ENCODE measurements at places on chromosomes 12 and 14. TPM values are rescaled to one million over a fixed set of nuclear protein-coding genes. Genes with fewer than 3 reads are reported as not detected.

PPFIA2 gene
- total RNA-seq, result not detected

BEGAIN gene
- total RNA-seq, result 1.3 TPM

TBX5 gene
- not detected for total RNA-seq

FANCM gene
- 16.9 TPM for total RNA-seq

ITGB7 gene
- total RNA-seq, result 439 TPM

WNT5B gene
- not detected for total RNA-seq

FAM181A gene
- total RNA-seq, result not detected

AQP6 gene
- total RNA-seq, result not detected

FOXG1 gene
- total RNA-seq, result not detected

LRP1-AS gene
- not detected for total RNA-seq

DNA sequence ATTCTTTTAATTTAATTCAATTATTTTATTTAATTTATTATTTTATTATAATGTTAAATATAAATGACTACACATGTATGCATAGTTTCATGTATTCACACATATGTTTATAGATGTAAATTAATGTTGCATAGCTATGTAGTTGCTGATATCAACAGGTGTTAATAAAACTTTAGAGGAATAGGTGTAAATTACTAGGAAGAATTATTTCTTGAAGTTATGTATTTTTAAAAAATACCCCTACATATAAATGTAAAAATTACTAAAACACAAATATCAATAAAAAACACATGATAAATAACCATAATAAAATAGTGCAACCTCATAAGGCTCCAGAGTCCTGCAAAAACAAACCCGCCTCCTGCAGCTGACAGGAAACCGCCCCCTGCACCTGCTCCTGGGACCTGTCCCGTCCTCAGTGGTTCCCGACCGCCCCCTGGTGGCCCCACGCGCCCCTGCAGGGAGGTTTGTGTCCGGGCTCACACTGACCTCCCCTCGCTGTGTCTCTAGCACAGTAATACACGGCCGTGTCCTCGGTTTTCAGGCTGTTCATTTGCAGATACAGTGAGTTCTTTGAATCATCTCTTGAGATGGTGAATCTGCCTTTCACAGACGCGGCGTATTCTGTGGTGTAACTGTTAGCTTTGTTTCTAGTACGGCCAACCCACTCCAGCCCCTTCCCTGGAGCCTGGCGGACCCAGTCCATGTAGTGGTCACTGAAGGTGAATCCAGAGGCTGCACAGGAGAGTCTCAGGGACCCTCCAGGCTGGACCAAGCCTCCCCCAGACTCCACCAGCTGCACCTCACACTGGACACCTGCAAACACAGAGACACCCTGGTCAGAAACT is 1264.0 kb downstream of the TMEM121 start:
- DNase-seq, result peak; percentile 76
- H3K27ac ChIP-seq, result no peak overlapping the region
- no peak overlapping the region for H3K4me3 ChIP-seq

- H3K4me3 ChIP-seq, result no peak overlapping the region
- H3K4me1 ChIP-seq, result peaks cover 72% of the 10 kb centered on the region
- no peaks in the 10 kb centered on the region for H3K27me3 ChIP-seq
- H3K27ac ChIP-seq, result peak overlapping the region; percentile 59
- no peak for DNase-seq
These were observed 88.5 kb downstream of the LGMN start for GRCh38 chr14:92659765-92660561.

GRCh38 chr12:49470986-49471385 is 67.8 kb upstream of the KCNH3 start:
- H3K36me3 ChIP-seq, result no peaks in the 10 kb centered on the region
- no peaks in the 10 kb centered on the region for H3K4me1 ChIP-seq
- no peaks in the 10 kb centered on the region for H3K27me3 ChIP-seq
- no peak overlapping the region for H3K4me3 ChIP-seq
- no peak for DNase-seq
- H3K27ac ChIP-seq, result no peak overlapping the region

- peaks cover under 1% of the 10 kb centered on the region for H3K27me3 ChIP-seq
- no peak overlapping the region for H3K4me3 ChIP-seq
- no peaks in the 10 kb centered on the region for H3K4me1 ChIP-seq
These were observed 305.5 kb downstream of the AEBP2 start for GRCh38 chr12:19744705-19745218.

- no peaks in the 10 kb centered on the region for H3K36me3 ChIP-seq
- no peaks in the 10 kb centered on the region for H3K27me3 ChIP-seq
- no peak overlapping the region for H3K27ac ChIP-seq
- no peak for DNase-seq
- no peak overlapping the region for H3K4me3 ChIP-seq
These were observed 120.5 kb downstream of the DENND5B start for GRCh38 chr12:31470459-31470858.

DNA sequence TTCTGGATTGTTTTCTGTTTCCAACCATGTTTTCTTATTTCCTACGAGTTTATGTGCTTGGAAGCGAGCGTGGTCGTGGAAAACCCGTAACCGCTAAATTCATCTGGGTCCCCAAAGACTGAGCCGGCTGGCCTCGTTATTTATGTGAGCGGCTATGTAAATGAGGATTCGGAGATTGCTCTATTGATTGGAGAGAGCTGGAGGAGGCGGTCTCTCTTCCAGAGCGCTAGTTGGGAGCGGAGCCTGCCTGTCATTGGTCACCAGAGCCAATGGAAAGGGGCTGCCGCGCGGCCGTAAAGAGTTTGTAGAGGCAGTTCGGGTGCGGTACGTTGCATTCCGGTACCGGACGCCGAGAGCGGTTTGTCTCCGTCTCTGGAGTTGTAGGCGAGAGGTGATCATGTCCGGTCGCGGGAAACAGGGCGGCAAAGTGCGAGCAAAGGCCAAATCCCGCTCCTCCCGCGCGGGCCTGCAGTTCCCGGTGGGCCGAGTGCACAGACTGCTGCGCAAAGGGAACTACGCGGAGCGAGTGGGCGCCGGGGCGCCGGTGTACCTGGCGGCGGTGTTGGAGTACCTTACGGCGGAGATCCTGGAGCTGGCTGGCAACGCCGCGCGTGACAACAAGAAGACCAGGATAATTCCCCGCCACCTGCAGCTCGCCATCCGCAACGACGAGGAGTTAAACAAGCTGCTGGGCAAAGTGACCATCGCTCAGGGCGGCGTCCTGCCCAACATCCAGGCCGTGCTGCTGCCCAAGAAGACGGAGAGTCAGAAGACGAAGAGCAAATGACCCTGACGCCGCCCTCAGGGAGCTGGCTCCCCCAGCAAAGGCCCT is 29.0 kb downstream of the WBP11 start:
- no peaks in the 10 kb centered on the region for H3K27me3 ChIP-seq
- no peaks in the 10 kb centered on the region for H3K36me3 ChIP-seq
- peaks cover 28% of the 10 kb centered on the region for H3K4me1 ChIP-seq
- peak; percentile 95 for DNase-seq

DNA sequence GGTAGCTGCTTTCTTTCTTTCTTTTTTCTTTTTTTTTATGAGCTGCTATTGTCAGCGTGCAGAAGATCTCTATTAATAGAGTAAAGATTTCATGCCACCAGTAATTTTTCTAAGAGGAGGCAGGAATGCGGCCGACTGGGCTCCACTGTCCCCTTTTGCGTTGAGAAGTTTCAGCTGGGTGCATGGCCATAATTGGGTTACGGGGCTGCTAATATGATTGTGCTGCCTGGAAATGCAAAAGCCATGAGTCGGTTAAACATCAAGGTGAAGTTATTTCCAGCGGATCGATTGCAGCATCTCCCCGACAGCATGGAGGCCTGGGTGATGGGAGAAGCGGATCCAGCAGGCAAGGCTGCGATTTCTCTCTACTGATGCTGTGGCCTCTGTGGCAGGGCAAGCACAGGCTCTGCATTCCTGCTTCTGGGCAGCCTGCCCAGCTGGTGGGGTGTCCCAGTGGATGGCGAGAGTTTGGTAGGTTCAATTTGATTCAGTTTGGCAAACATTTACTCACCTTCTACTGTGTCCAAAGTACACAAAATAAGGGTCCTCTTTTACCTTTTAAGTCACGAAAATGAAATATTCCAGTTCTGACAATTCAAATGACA is 54.4 kb upstream of the PRMT8 start:
- no peaks in the 10 kb centered on the region for H3K36me3 ChIP-seq
- H3K27me3 ChIP-seq, result no peaks in the 10 kb centered on the region
- H3K4me3 ChIP-seq, result no peak overlapping the region
- no peak overlapping the region for H3K27ac ChIP-seq
- H3K4me1 ChIP-seq, result no peaks in the 10 kb centered on the region

DNA sequence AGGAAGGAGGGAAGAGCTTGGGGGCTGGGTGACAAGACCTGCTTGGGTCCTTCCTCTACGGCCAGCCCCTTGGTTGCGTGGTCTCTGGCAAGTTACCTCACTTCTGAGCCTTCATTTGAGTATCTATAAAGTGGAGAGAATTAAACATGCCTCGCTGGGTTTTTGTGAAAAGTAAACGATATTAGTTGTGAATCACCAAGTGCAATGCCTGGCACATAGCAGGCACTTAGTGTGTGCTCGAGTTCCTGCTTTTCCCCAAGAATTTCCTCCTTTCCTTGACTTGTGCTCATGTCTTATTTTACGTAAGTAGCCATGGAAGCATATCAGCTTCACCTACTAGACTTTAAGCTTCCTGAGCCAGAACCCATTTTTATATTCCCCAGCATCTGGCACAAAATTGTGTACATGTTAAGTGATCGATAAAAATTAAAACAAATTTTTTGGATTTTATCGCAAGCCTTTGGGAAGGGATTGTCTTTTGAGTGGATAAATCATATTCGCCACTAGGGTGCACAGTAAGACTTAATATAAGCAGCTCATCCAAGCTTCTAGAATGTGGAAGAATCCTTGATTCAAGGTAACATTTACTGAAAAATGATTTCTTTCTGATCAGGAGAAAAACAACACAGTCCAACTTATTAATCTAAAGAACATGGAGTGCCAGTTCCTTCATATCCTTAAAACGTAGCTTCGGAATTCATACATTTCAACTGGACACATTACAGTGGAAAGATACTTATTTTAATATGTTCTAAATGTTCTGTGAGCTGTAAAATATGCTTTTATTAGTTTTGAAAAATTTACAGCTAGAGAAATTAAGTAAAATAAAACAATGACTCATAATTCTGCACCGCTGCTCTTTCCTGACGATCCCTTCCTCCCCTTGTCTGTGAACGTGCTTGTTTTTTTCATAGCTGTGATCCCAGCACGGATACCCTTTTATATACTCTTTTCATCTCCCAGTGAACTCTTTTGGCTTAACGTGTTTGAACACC is 62.0 kb downstream of the SLC25A47 start:
- H3K4me1 ChIP-seq, result peaks cover 2% of the 10 kb centered on the region
- DNase-seq, result no peak
- H3K4me3 ChIP-seq, result no peak overlapping the region
- H3K27ac ChIP-seq, result no peak overlapping the region
- H3K36me3 ChIP-seq, result peaks cover 9% of the 10 kb centered on the region
- no peaks in the 10 kb centered on the region for H3K27me3 ChIP-seq

- H3K36me3 ChIP-seq, result no peaks in the 10 kb centered on the region
- H3K4me3 ChIP-seq, result no peak overlapping the region
- H3K27ac ChIP-seq, result no peak overlapping the region
- DNase-seq, result no peak
- no peaks in the 10 kb centered on the region for H3K4me1 ChIP-seq
These were observed 188.9 kb downstream of the NPAS3 start for GRCh38 chr14:33127531-33127930.

- H3K36me3 ChIP-seq, result no peaks in the 10 kb centered on the region
- H3K27ac ChIP-seq, result no peak overlapping the region
- H3K27me3 ChIP-seq, result peaks cover 7% of the 10 kb centered on the region
- peaks cover 18% of the 10 kb centered on the region for H3K4me1 ChIP-seq
These were observed 1.5 kb downstream of the TSHR start for GRCh38 chr14:80956922-80957321.

GRCh38 chr14:65753061-65753460 is 340.5 kb downstream of the FUT8 start:
- no peak for DNase-seq
- no peaks in the 10 kb centered on the region for H3K4me1 ChIP-seq

DNA sequence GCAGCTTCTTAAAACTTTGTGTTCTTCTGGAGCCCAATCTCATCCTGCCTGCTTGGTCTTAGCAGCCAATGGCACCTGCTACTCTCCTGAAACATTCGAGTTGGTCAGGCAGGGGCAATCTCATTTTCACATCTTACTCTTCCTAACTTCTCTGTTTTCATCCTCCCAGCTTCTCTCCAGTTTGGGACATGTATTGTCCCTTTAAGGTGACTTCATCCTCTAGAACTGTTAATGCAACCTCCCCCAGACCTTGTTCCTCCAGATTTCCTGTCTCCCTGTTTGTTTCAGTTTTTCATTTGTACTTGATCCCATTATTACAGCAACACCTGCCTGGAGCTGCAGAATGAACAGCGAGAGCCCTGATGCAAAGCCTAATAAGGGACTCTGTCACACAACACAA is 31.3 kb downstream of the SERPINA11 start:
- H3K27ac ChIP-seq, result no peak overlapping the region
- no peak overlapping the region for H3K4me3 ChIP-seq
- no peaks in the 10 kb centered on the region for H3K36me3 ChIP-seq
- no peaks in the 10 kb centered on the region for H3K27me3 ChIP-seq

GRCh38 chr14:92959189-92959531 is 36.2 kb downstream of the CHGA start:
- no peak for DNase-seq
- H3K4me1 ChIP-seq, result no peaks in the 10 kb centered on the region
- H3K27me3 ChIP-seq, result no peaks in the 10 kb centered on the region
- H3K27ac ChIP-seq, result no peak overlapping the region

GRCh38 chr14:76551906-76552305 is 176.0 kb downstream of the ESRRB start:
- H3K27ac ChIP-seq, result no peak overlapping the region
- no peaks in the 10 kb centered on the region for H3K36me3 ChIP-seq
- no peak overlapping the region for H3K4me3 ChIP-seq

DNA sequence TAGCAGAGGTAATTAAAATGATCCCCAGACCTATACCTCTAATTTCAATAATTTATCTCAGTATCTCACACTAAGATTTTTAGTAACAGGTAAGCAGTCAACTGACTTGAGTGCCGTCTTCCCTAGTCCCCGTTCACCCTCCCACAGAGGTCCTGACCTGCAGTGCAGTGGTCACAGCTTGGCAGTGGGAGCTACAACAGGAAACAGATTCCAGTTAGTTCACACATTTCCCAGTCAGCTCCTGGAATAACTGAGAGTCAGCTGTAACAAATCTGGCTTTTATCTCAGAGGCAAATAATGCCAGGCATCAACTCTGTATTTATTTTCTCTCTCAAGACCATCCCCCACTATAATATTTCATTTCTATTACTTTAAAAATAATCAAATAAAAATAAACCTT is 308.2 kb downstream of the ATP23 start:
- no peak overlapping the region for H3K4me3 ChIP-seq
- no peaks in the 10 kb centered on the region for H3K27me3 ChIP-seq
- no peak overlapping the region for H3K27ac ChIP-seq
- no peak for DNase-seq

DNA sequence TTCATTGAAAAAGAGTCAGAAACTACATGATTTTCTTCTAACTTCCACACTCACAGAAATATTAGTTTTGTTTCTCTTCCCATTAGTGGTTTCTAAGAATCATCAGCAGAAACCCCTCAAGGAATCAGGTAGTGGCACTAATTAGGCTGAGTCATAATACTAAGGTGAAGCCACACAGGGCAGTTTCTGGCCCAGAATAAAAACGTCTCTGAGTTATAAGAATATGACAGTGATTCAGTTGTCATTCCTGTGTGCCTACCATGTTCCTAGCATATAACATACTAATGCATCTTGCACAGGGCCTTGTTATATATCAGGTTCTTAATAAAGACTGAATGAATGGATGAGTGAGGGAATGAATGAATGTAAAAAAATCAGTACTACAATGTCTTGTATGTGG is 206.0 kb upstream of the PLEKHG7 start:
- H3K4me3 ChIP-seq, result no peak overlapping the region
- no peaks in the 10 kb centered on the region for H3K27me3 ChIP-seq
- H3K4me1 ChIP-seq, result no peaks in the 10 kb centered on the region
- H3K36me3 ChIP-seq, result no peaks in the 10 kb centered on the region
- H3K27ac ChIP-seq, result no peak overlapping the region
- DNase-seq, result no peak

Data from natural killer cell (primary cell).